Activated CD8-positive, alpha-beta memory T cell treated with anti-CD3 and anti-CD28 coated beads for 4 hours (primary cell): ENCODE measurements at places on chromosomes 5 and 9.

- no peak for DNase-seq
These were observed 9.6 kb upstream of the CEP72 start for GRCh38 chr5:602466-603035.

DNA sequence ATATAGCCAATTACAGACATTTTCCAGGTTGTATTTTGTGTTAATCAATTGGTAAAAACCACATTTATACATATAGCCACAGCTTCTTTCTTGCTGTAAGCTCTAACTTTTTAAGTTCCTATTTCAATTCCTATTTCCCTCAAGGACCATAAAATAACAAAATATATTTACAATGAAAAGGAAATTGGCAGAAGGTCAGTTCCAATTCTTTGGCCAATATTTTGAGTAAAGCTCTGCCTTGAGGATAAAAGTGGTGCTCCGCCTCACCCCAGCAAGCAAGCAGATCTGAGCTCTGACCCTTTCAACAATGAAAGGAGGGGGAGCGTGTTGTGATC lies 203.4 kb upstream of the RASEF start:
- no peak for DNase-seq

DNA sequence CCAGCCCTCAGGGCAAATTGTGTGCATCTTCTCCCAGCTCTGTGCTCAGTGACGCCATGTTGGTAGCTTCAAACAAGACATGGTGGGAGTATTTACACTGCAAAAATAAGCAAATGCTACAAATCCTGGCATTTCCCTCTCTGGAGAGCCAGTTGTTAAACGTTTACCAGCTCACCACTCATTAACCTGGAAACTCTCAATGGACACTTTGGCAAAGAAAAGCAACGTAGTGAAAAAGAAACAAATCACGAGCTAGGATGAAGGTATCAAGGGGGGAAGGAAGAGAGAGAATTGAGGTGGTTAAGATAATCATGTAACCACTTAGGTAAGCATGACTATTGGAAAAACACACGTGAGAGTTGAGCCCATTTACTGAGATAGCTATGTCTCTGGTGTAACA lies 72.5 kb downstream of the MRPS30 start:
- DNase-seq = no peak

DNA sequence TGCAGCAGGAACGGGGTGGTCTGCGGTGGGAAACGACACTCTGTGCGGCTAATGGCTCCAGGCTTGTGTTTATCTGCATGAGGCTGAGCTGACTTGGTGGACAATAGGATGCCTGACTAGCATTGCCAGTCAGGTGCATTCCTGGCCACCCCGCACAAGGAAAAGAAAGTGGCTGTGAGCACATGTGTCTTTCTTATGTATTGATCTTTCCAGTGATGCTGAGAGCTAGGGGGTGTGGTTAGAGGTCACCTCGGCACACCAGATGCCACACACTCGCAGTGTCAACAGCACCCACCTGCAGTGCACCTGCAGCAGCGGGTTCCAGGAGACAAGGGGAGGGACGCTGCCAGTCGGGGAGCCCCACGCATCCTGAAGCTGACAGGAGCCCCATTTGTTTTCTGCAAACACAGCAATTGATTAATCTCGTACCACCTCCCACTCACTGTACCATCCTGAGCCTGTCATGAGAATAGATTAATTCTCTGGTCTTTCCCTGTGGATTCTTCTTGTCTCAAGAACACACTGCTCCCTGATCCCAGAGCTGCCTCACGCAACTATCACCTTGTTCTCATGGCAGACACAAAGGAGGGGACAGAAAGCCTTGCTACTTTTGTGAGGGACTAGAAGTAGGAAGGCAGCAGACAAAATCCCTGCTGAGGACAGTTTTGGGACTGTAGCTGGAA lies 251.7 kb upstream of the WWC1 start:
- DNase-seq = no peak

GRCh38 chr5:130692770-130693169 lies 472.3 kb downstream of the HINT1 start:
- DNase-seq = no peak

GRCh38 chr5:142860270-142860669 lies 90.1 kb downstream of the ARHGAP26 start:
- DNase-seq = no peak

- no peak for DNase-seq
These were observed 230.2 kb downstream of the AOPEP start for GRCh38 chr9:94956731-94957130.

- DNase-seq = no peak
These were observed 3.2 kb upstream of the RAI14 start for GRCh38 chr5:34652914-34653313.

DNA sequence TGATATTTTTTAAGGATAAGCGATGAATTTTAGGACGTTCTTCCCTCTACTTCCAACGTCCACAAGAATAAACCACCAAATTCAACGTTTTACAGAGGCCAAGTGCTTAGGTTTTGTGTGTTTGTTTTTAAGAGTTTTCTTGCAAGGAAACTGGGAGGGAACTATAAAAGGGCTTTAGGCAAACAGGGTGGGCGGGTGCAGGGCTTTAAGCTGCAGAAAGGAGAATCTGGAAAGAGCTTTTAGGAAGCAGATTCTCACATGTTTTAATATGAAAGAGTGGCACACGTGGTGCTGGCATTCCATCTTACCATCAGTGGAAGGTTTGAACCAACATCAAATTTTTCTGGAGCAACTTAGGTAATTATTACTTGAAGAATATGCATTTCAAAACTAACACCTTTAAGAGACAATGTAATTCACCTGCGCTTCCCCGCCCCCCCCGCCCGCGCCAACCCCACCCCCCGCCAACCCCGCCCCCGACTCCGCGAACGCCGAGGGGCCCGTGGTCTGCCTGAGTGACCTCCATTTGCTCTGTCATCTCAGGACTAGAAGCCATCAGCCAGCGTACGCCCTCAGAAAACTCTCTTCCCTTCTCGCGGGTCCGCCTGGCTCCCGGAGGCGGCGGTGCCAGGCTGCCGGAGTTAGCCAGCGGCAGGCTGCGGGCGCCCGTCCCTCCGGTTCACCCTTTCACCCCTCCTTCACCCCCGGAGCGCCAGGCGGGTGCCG lies 911 bp upstream of the PIK3R1 start:
- DNase-seq = no peak

GRCh38 chr9:133356391-133357091 lies at the start of the genes SURF1 and SURF2:
Gene SURF1, minus strand, starts transcription at chr9:133356487. Its CDS starts 34 bp downstream, at chr9:133356453.
Gene SURF2, plus strand, starts transcription at chr9:133356550. Its CDS starts 43 bp downstream, at chr9:133356593.
- peak; percentile 78 for DNase-seq

DNA sequence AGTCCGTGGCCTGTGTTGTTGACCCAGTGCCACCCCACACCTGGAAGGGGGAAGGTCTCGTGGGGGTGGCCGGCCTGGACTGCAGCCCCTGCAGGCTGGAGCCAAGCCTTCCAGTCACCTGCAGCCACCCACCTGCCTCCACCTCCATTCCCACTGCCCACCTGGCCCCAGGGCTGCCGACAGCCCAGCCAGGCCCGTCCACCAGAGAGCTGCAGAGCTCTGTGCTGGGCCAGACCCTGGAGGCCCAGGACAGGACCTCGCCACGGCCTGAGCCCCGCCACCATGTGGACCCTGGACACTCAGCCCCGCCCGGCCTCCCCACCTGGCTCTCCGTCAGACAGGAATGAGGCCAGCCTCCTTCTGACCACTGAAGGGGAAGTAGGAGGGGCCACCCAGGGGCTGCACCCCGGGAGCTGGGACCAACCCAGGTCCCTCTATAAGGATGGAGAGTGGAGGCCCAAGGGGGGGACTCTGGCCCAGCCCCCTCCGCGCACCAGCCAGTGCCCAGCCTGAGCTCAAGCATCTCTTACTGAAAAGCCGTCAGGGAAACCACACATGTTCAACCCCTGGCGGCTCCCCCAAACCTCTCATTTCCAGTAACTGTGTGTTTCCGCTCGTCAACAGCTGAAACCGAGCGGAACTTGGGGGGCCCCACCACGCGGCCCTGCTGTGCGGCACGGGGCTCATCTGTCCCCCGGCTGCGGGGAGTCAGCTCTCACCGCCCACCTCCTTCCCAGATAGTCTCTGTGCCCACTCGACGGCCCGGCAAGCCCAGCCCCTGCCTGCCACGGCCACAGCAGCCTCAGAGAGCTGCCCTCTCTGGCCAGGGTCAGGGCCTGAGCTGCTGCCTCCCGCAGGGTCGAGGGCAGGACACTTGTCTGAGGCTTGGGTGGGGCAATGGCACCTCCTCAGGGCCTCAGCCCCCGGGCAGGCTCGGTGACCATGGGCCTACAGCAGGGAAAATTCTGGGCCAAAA lies 12.8 kb downstream of the NOTCH1 start:
- DNase-seq = peak; percentile 31

DNA sequence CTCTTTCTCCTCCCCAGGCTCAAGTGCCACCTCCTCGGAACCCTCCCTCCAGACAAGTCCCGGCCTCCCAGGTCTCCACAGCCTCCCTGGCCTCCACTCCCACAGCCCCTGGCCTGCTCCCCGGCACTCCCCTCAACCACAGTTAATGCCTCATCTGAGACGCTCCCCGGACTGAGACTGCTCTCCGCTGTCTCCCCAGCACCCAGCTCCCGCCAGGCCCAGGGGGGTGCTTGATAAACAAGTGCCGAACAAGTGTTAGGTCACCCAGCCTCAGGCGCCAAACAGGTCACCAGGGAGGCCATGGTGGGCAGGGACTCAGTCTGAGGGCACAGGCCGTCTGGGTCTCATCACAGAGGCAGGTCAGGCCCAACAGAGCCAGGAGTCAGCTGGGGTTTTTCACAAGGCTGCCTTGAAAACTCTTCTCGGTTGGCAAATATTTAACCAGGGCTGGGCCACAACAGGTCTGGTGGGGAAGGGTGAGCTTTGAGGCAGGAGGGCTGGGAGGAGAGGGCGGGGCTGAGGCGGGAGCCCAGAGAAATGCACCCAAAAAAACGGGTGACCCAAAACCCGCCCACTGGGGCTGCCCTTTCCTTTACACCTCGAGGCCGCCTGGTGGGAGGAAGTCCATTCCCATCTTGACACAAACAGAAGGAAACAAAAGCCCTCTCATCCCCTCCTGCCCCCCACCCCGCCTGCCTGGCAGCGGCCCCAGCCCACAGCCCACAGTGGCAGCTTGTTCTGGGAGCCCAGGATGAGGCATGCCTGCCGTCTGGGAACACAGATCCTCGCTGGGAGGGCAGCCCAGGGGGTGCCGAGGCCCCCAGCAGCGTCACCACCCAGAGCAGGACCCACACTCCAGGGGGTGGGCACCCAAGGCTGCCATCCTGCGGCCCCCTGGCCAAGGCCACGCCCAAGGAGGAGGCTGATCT lies 66.6 kb upstream of the STXBP1 start:
- no peak for DNase-seq

GRCh38 chr5:112935675-112936074 lies 13.6 kb upstream of the REEP5 start:
- no peak for DNase-seq

DNA sequence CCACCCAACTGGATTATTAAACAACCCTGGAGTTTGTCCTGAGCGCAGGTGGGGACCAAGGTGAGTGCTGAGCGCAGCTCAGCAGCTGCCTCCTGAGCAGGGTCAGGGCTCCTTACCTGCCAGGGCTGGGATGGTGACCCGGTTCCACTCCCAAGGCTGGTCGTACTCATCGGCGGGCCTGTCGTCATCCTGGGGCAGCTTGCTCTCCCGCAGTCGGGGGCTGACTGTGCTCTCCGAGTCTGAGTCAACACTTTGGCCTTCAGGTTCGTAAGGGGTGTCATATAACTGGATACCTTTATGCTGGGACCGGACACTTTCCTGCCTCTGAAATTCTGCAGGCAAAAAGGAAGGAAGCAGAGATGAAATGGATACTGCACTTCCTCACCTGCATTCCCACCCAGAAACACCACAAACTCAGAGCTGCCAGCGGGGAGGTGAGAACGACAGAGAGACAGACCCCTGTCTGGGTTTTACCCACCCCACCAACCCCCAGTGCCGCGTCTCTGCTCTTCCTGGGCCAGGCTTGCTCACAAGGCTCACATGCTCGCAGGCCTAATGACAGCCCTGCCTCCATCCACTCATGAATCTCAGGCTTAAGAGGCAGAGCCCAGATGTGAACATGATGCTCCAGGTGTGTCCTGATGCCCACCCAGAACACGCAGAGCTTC lies 70.7 kb upstream of the SLC25A51 start:
- no peak for DNase-seq

DNA sequence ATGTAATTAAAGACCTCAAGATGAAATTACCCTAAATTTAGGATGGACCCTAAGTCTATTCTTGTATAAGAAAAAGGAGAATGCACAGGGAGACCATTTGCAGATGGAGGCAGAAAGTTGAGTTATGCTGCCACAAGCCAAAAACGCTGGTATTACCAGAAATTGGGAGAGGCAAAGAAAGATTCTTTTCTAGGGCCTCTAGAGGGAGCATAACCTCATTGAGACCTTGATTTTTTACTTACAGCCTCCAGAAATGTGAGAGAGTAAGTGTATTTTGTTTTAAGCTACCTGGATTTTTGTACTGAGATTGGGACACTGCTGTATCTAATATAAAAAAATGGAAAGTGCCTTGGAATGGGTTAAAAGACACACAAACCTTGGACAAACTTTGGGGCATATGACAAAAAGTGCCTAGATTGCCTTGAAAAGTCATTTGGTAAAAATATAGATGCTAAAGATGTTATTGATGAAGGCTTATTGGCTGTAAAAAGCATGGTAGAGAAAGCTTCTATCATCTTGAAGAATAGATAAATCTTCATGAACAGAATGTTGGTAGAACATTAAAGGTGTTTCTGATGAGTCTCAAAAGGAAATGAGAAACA lies 174.7 kb upstream of the PRDM9 start:
- DNase-seq = no peak

DNA sequence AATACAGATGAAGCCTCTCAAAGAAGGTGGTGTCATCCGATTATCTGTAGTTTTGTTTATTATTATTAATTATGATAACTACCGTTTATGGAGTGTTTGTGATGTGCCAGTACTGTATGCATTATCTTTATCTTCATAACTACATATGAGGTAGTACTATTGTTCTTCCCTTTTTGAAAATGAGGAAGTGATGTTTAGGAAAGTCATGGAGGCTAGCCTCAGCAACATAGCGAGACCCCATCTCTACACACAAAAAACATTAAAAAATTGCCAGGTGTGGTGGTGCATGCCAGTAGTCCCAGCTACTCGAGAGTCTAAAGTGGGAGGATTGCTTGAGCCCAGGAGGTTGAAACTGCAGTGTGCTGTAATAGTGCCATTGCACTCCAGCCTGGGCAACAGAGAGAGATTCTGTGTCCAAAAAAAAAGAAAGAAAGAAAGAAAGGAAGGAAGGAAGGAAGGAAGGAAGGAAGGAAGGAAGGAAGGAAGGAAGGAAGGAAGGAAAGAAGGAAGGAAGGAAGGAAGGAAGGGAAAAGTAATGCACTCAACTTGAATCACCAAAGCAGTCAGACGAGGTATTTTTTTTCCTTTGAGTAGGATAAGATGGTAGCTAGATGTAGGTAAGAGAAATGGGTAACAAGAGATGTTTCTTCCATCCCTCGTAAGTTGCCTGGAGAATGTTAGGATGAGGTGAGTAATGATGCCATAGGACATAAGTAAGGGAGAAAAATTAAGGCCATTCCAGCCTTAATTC lies 47.8 kb downstream of the PAM start:
- DNase-seq = no peak

DNA sequence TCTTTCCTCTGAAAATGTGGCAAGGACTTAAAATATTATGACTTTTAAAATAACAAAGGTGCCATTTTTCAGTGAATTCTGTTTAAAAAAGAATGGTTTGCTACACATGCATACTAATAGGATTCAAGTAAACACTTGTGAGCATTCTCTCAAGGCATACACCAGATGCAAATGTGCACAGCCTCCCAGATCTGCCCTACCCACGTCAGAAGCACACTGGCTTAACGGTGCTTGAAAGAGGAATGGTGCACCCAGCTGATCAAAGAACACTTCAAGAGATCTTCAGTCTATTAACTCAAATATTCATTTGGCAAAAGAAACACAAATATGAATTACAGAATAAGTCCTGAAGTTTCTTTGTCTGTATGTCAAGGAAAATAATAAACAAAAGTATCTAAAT lies 15.8 kb downstream of the GABRB2 start:
- DNase-seq = no peak
